Left renal pelvis (tissue), 4 donors: ENCODE measurements at places on chromosomes 5 and 9.

- DNase-seq = no peak
Observed at GRCh38 chr9:27499451-27499850, 24.6 kb upstream of the IFNK start.

DNA sequence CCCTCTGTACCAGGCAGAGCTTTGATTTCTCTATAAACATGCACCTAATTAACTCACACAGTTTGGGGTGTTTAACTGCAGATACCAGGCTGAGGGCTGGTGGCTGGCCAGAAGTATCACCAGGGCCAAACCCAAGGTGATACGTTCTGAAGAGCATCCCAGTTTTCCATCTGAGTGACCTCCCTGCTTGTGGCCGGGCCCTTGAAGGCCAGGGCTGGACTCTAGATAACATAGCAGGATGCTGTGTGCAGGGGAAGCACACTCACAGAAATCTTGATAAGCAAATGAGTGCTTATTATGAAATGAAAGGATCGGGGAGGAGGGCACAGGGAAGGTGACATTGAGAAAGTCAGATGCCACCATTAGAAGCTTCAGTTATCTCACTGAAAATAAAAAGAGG is 582.4 kb downstream of the BRINP1 start:
- no peak for DNase-seq

GRCh38 chr5:164809821-164810220 is 1304.4 kb downstream of the MAT2B start:
- DNase-seq = no peak

DNA sequence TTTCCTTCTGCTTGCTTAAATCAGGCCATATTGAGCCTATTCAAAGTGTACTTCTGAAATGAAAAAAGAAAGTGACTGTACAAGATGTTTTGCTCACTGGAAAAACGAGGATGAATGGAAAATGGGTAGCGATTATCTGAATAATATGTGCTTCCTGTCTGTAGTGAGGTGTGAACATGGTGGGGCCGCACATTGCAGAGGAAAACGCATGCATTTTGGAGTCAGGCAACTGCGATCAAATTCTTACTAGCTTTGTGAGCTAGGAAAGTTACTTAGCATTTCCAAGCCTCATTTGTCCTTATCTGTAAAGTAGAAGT is 73.0 kb upstream of the PRSS3 start:
- DNase-seq = no peak

DNA sequence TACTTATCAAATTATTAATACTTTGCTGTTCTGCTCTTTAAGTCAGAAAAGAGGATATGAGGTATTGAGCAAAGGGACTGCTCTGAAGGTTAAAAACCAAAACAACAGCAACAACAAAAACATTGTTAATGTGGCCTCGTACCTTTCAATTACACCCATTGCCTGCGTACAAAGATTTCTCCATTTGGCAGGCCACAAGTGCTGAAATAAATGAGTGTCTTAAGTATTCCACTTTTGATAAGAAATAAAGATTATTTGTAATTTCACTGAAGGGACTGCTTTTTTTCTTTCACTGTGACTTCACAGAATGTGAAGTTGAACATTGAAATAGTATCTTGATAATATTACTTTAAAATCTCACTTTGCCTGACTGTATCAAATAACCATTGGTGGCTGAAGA is 163.2 kb upstream of the MRPS30 start:
- no peak for DNase-seq

GRCh38 chr9:31304576-31304975 is 1079.9 kb upstream of the ACO1 start:
- DNase-seq = no peak

DNA sequence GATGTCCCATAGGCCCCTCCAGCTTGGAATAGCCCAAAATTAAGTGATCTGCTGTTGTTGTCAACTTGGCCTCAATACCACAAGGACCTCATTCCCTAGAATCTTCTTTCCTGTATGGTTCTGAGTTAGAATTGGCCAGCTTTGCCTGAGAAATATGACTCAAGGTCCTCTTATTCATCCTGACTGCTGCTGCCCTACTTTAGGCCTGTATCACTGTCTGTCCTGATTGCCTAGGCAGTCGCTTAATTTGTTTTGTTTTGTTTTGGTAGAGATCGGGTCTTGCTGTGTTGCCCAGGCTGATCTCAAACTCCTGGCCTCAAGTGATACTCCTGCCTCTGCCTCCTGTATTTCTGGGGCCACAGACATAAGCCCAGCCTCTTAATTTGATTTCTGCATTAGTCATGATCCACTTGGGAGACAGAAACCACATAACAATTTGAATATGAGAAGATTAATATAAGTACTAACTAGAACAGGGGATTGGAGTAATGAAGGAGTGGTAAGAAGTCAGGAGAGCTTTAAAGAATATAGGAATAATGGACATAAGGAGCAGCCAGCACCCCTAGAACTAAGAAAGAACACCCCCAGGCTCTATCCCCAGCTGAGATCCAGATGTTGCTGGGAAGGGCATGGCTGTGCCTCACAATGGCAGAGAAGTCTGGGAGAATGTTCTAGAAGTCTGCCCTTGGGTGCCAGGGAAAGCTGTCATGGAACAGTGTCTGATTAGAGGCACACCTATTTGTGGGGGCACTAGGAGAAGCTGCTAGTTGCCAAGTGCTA is 4.6 kb downstream of the TEX53 start:
- no peak for DNase-seq

DNA sequence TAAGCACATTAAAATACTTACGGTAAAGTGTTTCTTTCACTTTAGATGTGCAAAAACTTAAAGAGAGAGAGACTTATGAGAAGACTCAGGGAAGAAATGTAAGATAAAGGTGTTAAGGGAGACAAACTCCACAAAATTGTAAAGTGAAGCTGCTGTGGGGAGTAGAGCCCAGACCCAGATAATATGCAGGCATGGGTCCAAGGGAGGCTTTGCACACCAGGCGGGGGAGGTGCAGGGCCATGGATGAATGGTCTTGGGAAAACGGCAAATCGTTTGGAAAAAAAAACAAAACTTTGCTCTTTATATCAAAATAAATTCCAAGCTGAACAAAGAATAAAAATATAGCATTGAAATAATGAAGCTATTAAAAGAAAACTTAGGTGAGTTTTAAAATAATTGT is 9.1 kb downstream of the SYK start:
- no peak for DNase-seq

- no peak for DNase-seq
Observed at GRCh38 chr5:56060276-56061110, 65.7 kb upstream of the IL6ST start.
